Stomach (tissue), 19 donors: ENCODE measurements at places on chromosomes 7 and 10. TPM values are rescaled to one million over a fixed set of nuclear protein-coding genes. Genes with fewer than 3 reads are reported as not detected.
A peak's percentile ranks its signal among the peaks of the same experiment; 100 is the strongest.

Gene CPED1
- total RNA-seq, result 58.7 TPM

Gene TMEM196
- total RNA-seq, result not detected

- DNase-seq, result no peak
Measured at GRCh38 chr7:96794063-96794462, 84.4 kb upstream of the SEM1 start.

DNA sequence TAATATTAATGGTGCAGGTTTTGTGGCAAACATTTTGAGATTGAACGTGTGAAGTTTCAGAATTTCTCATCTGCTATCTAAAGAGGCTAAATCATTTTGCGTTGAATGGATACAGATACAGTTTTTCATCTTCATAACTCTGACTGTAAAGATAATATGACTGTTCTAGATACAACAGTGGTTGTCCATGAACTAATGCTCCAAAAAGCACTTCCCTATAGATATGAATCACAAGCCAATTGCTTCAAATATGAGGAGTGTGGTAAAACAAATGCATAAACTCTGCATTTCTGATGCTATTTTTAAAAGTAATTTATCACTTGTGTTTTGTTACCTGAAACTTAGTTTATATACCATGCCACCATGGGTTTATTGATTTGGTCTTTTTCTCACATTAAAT lies 750.1 kb downstream of the MAGI2 start:
- no peak for DNase-seq

- peak; percentile 64 for DNase-seq
Measured at GRCh38 chr10:36349445-36350078, 707.5 kb upstream of the FZD8 start.

- no peak for DNase-seq
Measured at GRCh38 chr7:117006907-117007684, 53.8 kb downstream of the ST7 start.

Gene NET1
- total RNA-seq, result 60.0 TPM

DNA sequence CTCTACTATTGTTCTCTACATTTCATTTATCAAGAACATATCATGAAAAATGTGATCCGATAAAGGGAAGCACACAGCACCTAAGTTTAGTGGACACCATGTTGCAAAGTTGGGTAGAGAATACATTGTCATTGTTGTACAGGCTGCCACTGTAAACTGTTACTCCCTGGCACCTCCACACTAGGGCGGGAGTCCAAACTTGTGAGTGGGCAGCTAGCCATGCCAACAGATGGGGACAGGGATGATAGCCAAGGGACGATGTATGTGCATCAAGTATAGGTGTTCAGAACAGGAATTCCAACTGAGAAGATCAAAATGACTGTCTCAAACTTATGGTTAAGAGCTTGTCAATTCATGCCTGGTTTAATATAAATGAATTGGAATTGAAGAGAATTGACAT lies 31.1 kb upstream of the COMMD3 start:
- DNase-seq, result no peak

GRCh38 chr10:104427989-104428388 lies 74.4 kb downstream of the CFAP58 start:
- no peak for DNase-seq

GRCh38 chr10:90847436-90847835 lies 10.4 kb downstream of the HTR7 start:
- no peak for DNase-seq

- DNase-seq, result no peak
Measured at GRCh38 chr10:6753644-6754043, 173.6 kb upstream of the PRKCQ start.

DNA sequence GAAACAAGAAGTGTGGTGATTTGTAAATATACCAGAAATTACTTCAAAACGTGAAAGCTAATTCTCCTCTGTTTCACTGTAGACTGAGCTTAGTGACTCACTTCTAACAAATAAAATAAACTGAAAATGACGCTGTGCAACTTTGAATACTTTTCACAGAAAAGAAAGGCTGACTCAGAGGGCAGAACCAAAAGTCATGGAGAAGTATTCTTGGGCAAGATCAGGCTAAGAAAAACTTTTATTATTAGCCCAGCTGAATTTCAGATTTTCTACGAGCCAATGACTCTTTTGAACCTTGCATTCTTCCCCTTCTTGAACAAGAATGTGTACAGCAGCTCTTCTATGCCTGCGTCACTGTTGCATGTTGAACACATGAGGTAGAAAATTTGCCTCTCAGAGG lies 527.3 kb upstream of the GHITM start:
- no peak for DNase-seq

GRCh38 chr7:48868916-48869315 lies 55.4 kb upstream of the CDC14C start:
- no peak for DNase-seq
